ENCODE measurements at places on chromosomes 7 and 10.
A peak's percentile ranks its signal among the peaks of the same experiment; 100 is the strongest.

DNA sequence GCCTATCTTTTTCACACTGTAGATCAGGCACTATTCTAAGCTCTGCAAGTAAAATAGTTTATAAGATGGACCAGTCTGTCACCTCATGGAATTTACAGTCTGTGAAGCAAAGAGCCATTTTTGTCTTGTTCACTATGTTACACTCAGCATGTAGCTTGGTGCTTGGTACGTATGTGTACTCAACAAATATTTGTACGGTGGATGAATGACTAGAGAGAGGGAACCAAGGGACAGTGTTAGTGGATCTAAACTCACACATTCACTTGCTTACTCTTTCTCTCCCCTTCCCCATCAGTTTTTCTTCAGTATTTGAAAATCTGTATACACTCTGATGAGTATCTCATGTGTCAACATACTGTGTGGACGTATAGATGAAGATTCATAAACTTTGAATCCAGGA, 45.9 kb downstream of the PTF1A start:
- DNase-seq = no peak

GRCh38 chr10:124213899-124214510, 120.6 kb upstream of the CHST15 start:
- no peak for DNase-seq

GRCh38 chr10:66538371-66538770, 387.5 kb upstream of the LRRTM3 start:
- DNase-seq = no peak

DNA sequence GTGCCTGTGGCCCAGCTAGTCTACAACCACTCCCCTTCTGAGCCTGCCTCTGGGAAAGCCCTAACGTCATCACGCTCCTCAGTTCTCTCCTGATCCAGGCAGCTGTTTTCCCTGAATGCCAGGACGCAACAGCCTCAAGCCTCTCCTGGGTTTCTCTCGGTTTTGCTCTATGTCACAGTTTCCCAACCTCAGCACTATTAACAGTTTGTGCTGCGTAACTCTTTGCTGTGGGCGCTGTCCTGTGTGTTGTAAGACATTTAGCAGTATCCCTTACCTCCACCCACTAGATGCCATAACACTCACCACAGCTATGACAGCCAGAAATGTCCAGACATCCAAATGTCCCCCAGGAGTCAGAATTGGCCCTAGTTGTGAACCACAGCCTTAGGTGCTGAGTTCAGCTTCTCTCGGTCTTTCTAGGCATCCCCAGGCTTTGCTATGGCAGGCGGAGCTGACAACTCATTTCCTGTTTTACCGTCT, 226.3 kb upstream of the NPVF start:
- no peak for DNase-seq

GRCh38 chr10:95841661-95842498, 65.9 kb upstream of the CC2D2B start:
- DNase-seq = peak; percentile 65

- no peak for DNase-seq
These were observed 23.4 kb upstream of the FAM3C start for GRCh38 chr7:121419201-121420148.

DNA sequence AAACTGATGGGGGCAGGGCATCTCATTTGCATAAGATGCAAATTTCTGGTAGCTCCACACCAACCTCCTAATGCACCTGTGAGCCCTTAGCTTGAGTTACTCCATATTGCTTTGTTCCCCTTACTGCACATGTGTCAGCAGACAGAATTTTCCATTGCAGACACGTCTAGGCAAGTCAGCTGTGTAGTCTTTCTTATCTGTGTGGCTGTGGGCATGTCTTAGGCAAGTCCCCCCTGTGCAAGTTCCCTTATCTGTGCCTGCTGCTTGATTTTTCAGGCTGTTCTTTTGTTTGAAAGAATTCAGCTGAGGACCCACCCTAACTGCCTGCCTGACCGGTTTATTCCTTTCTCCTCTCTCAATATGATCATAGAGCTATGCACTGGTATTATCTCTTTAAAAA, 28.5 kb upstream of the TRIM24 start:
- DNase-seq = no peak

- peak; percentile 79 for DNase-seq
These were observed 19.9 kb downstream of the TCAF1 start for GRCh38 chr7:143882020-143882603.

DNA sequence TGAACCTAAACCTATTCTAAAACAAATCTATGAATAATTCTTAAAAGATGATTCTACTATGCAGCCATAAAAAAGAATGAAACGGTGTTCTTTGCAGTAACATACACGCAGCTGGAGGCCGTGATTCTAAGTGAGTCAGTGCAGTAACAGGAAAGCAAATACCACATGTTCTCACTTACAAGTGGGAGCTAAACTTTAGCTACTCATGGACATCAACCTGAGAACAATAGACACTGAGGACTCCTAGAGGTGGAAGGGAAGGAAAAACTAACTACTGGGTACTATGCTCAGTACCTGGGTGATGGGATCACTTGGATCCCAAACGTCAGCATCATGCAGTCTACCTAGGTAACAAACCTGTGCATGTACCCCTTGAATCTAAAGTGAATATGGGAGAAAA, 575.0 kb upstream of the MGMT start:
- DNase-seq = no peak

GRCh38 chr10:31484431-31485135, 165.6 kb downstream of the ZEB1 start:
- no peak for DNase-seq

DNA sequence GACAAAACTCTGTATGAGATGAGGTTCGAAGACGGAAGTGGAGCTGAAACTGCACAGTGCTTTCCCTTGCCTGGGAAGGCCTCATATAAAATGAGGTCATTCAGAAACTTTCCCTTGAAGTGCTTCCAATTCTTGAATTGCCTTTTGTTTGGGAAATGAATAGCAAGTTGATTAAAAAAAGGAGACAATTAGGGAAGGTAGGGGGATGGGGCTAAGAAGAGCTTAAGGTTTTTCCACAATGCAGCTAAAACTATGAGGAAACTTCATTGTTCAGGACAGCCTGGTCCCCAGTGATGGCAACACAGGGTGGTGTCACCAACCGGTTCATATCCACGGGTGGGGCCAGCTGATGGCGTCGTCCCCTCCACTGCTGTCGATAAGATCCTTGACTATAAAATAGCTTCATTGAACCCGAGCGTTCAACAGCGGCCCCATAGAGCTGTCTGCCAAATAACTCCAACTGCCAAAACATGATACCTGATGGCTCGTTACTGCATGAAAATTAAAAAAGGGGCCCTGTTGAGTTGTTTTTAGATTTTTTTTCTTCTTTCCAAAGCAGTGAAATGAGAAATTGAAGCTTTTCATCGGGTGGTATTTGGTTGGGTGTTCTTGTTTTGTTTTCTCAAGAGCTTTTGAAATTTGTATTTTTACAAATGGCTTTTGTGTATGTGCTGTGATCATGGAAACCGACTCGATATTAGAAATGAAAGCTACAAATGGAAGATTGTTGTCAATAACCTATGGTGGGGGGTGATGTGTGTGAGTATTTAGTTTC, 2.8 kb upstream of the CELF2 start:
- DNase-seq = no peak

DNA sequence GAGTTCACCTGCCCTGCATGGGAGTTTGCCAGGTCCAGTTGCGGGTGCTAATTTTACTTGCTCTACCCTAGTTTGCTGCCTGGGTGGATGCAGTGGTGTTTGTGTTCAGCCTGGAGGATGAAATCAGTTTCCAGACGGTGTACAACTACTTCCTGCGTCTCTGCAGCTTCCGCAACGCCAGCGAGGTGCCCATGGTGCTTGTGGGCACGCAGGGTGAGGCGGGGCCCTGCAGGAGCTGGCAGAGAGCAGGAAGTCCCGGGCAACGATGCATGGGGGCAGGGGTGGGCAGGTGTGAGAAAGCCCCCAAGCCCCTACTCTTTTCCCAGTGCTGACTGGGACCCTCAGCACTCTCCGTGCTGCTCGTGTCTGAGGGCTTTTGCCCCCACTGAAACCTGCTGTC, 31.3 kb downstream of the AGAP3 start:
- no peak for DNase-seq

GRCh38 chr10:121766426-121766825, 161.4 kb downstream of the ATE1 start:
- no peak for DNase-seq

GRCh38 chr10:127928021-127928806, 21.3 kb downstream of the PTPRE start:
- no peak for DNase-seq

DNA sequence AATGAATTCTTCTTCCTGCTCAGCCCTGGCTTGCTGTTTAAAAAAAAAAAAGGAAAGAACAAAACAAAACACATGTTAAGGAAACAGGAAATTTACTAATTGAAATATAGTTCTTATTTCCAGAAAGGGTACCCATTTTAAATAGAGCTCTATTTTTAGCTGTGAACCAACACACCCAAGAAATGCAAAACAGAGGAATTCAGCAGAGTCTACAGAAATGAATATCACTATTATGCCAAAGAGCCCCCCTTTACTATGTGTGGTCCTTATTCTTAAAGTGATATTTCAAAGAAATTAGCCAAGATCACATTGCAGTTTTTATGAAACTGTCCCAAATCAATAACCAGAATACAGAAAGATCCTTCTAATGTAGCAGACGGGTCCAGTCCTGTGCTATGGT, 53.7 kb downstream of the CCDC6 start:
- no peak for DNase-seq

DNA sequence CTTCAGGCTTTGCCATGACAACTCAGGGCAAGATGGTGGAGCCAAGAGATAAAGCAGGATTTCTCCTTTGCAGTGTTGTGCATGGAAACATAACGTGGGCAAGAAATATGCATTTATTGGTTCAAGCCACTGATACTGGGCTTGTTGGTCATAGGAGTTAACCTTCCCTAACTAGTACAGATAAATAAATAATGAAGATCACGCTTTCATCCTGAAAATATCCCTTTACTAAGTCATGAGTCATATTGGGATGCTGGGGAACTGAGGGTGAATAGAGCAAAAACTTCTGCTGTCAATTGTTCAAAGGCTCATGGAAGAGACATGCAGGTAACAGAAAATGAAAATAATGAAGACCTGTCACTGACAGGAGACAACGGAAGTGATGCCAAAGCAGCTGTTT, 55.5 kb downstream of the TES start:
- DNase-seq = no peak

DNA sequence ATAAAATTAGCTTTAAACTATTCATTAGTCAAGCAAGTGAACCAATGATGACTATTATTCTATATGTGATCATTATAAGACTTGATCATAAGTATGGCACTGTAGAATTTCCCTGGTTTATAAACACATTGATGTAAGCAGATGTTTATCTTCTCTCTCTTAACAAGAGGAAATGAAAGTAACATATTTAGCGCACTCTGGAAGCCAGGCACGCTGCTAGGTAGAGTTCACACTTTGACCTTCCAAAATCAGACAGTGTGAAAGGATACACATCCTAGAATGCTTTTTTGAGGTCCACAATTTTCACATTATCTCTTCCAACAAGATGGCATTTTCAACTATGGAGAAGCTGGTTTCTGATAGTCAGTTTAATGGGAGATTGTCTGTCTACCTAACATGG, 529.4 kb upstream of the IGFBP3 start:
- no peak for DNase-seq

DNA sequence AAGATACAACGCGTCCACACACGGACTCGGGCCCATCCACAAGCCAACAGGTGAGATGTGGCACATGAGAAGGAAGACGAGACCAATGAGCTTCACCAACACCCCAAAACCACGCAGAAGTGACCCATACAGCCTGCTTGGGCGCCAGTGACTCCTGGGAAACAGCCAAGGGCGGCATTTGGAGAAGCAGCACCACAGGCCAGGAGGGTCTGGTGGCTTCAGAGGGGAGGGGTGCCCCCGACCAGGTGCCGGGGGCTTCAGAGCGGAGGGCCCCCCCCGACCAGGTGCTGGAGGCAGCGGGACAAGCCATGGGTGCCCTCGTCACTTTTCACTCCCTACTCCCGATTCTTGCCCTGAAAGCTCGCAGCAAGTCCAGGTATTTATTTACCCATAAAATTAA, 140.1 kb downstream of the DIP2C start:
- no peak for DNase-seq

GRCh38 chr10:25038325-25038724, 21.9 kb downstream of the THNSL1 start:
- DNase-seq = no peak

DNA sequence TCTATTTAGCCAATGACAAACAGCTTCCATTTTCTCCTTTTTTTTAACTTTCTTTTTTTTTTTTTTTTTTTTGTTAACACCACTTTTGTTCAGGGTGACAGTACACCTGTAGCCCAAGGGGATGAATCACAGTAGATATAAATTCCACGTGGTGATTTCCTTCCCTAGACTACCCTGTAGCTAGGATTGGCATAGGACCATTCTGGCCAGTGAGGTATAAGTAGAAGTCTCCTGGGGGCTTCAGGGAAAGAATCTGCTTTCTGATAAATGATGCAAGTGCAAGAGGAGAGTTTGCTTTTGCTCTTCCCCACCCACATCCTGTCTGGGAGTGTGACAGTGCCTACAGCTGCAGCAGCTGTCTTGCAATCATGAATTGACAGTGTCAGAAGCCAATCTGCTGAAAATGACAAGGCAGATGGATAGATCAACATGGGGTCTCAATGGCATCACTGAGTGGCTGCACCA, 63.2 kb upstream of the TOMM7 start:
- no peak for DNase-seq

DNA sequence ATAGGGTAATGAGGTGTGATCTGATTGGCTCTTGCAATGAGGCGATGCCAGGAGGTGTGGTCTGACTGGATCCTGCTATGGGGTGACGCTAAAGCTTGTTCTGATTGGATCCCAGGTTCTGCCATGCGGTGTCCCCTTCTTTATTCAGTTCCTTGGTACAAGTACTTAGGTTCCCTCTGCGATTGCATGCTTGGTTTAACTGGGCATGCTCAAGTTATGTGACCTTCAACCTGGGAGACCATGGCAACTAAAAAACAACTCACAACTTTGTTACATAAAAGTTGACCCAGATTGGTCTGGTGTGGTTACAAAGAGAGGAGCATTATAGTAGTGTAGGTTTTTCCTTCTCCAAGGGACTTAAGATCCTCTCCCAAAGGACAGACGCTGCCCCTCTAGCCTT, 49.5 kb upstream of the DNAJC1 start:
- no peak for DNase-seq

DNA sequence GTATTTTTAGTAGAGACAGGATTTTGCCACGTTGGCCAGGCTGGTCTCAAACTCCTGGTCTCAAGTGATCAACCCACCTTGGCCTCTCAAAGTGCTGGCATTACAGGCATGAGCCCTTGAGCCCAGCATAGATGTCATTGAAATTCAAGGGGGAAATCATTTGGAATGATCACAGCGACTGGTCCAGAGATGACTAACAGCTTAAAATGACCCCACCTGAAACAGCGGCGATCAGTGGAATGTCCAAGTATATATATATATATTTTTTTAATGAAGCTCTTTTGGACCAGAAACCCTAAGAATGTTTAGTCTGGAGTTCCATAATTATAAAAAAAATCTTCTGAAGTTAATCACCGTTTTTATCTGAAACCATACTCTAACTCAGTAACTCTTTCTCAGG, 12.5 kb upstream of the AKR1E2 start:
- no peak for DNase-seq

All from renal cortex interstitium (tissue), 15 donors.